ENCODE measurements at places on chromosomes 7 and 10.

GRCh38 chr10:52883996-52884871 is 111.7 kb upstream of the MBL2 start:
- peak; percentile 24 for DNase-seq

- DNase-seq: no peak
Observed at GRCh38 chr10:131832056-131832685, 68.6 kb upstream of the PPP2R2D start.

- DNase-seq: no peak
Observed at GRCh38 chr10:128059266-128059981, 66.8 kb downstream of the MKI67 start.

DNA sequence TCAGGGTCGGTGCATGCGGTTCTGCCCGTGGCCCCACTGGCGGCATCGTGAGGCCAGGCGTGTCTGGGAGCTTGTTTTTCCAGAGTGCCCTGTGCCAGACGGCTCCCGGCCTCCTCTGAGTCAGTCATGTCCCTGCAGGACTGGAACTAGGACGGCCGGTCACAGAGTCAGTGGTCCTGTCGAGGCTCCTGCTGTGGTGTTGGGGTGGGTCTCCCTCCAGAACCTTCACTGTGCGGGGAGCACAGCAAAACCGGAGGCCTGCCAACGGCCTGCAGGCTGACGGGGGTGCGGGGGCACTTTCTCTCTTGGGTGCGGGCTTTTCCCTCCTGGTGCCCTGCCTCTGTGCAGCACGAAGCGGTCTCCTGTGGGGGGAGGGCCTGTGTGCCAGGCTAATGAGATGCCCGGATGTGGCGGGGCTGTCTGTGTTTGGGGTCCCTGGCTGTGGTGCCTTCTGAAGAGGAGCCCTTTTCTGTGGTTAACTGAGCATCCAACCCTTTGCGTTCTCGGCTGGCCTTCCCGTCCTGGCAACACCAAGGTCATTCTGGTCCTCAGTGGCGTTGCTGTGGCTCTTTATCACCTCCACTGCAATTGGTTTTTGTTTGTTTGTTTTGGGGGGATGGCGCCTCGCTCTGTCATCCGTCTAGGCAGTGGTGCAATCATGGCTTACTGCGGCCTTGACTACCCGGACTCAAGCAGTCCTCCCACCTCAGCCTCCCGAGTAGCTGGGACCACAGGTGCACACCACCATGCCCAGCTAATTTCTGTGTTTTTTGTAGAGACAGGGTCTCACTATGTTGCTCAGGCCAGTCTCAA is 8.0 kb downstream of the GET4 start:
- no peak for DNase-seq

DNA sequence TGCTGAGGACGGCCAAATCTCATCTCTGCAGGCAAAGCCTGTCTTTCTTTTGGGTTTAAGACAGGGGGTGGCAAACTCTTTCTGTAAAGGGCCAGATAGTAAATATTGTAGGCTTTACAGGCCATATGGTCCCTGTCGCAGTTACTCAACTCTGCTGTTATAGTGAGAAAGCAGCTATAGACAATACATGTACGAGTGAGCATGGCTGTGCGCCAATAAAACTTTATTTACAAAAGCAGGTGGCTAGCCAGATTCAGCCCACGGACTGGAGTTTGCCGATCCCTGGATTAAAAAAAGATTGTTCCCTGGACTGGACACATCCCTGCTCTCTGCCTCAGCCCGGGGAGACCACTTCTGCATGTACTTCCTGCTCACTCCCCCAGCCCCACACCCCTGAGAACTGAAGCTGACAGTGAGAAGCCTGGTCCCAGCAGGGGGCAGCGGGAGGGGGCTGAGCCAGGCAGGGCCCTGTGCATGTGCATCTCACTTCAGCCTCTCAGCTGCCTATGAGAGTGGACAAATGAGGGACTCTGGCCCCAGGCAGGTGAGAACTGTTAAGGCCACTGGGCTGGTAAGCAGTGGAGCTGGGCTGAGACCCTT is 392.4 kb downstream of the PLXNA4 start:
- DNase-seq: no peak

- DNase-seq: no peak
Observed at GRCh38 chr10:111921821-111922220, 261.7 kb downstream of the GPAM start.

DNA sequence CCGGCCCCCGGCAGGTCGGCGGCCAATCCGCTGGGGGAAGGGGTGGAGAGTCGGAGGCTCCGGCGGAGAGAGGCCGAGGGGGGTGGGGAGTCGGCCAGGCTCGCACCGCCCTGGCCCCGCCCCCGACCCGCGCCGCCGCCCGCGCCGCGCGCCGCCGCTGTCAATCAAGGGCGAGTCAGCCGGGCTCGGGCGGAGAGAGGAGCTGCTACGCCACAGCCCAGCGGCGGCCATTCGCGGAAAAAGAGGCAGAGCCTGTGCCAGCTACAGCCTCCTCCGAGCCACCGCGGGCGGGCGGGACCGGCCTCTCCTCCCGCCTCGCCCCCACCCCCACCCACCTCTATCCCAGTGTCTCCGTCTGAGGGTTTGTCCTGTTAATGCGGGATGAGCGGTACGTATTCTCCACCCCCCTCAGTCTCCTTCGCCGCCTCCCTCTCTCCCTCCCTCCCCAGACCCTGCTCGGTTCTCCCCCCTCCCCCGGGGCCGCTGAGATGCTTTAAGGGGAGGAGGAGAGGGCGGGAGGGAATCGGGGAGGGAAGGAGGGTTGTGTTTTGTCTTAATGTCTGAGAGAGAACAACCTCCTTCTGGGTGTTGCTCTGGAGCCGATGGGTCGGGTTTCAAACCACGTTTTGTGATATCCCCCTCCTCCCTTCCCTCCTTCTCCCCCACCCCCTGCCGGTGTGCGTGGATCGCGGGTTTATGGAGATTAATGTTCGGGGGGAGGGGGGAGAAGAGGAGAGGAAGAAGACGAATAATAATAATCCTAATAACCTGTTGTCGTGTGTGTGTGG is at the start of gene SP4:
Gene SP4, plus strand, starts transcription at position 213 of the 788 bp plus-strand sequence. Its CDS starts 169 bp downstream, at position 382.
- peak; percentile 91 for DNase-seq

DNA sequence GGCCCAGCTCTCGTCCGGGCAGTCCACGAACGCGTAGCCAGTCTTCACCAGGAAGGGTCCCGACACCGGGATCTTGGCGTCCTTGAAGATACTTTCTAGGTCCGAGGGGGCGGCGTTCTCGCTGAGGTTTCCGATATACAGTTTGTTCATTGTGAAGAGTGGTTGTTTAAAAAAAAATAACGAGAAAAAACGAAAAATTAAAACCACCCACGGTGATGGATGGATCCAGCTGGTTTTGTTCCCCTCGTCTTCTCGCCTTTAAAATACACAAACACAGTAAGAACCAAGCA is 385 bp downstream of the IGF2BP3 start:
- no peak for DNase-seq

DNA sequence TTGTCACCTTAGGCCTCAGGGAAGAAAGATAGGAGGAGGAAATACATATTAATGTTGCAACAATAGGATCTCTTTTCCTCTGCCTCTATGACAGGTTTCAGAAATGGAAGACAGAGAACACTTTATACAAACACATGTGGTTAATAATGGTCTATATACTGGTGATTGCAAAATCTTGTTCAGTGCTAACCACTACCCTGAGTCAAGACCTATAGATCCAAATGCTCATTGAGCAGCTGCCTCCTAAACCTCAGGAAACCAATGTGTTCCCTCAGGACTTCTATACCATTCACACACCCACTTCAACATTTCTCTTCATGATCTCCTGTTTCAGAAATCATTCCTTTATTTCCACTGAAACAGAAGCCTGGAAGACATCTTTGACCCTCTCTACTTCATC is 32.5 kb upstream of the VWDE start:
- DNase-seq: no peak

DNA sequence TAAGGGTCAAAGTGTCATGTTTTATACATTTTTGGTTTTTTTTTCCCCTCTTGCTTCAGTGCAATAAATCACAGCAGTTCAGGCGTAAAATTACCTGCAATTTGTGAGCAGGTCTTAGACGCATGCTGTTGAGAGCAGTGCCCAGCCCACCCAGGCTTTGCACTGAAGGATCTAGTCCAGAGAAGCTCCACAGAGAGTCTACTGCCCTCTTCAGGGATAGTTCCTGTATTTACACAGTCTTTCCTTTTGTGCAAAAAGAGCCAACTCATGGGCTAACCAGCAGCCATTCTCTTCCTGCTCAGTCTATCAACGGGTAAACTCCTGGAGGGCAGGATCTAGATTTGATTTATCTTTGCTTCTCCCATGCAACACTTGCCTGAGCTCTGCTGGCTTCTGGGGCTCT is 82.2 kb upstream of the NAMPT start:
- no peak for DNase-seq

- DNase-seq: no peak
Observed at GRCh38 chr10:131162211-131162610, 149.3 kb downstream of the TCERG1L start.

DNA sequence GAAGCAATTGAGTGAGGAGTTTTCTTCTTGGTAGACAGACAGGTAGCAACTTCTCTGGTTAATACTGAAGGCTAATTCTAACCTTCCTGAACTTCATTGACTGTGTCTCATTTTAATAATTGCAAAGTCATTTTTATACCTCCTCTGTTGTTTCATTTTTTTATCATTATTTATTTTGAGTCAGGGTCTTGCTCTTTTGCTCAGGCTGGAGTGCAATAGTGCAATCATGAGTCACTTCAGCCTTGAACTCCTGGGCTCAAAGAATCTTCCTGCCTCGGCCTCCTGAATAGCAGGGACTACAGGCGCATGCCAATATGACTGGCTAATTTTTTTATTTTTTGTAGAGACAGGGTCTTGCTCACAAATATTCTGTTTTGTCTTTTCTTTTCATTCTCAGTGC is 45.4 kb downstream of the APBB1IP start:
- no peak for DNase-seq

GRCh38 chr7:130372402-130373165 is 7.7 kb upstream of the CPA1 start:
- no peak for DNase-seq

- DNase-seq: no peak
Observed at GRCh38 chr10:121990015-121990677, 1.2 kb downstream of the TACC2 start.

GRCh38 chr10:663831-664251 is 25.6 kb downstream of the DIP2C start:
- no peak for DNase-seq

- DNase-seq: no peak
Observed at GRCh38 chr10:26448292-26448691, 10.2 kb downstream of the APBB1IP start.

GRCh38 chr7:6148724-6149360 is 117.7 kb downstream of the ANKRD61 start:
- no peak for DNase-seq

- no peak for DNase-seq
Observed at GRCh38 chr10:103636492-103636891, 143.0 kb downstream of the NEURL1 start.

- no peak for DNase-seq
Observed at GRCh38 chr10:77798940-77799339, 127.6 kb downstream of the DLG5 start.

- no peak for DNase-seq
Observed at GRCh38 chr7:44153948-44154335, 12.8 kb upstream of the MYL7 start.

DNA sequence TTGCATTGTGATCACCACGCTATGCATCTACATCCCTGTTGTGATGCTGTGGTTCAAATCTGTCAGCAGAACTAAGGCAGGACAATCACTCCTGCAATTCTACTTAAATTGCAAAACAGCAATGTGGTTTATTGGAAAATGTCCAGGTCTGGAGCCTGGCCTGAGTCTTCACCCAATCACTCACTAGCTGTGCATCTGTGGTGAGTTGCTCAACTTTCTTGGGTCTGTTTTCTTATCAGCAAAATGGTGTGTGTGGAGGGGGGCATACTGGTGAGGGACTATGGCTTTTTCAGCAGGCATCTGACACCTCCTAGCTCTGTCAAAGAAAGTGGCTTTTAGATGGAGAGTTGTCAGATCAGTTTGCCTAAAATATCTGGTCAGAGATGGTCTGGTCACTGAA is 108.3 kb upstream of the FEZF1 start:
- peak; percentile 21 for DNase-seq

- DNase-seq: no peak
Observed at GRCh38 chr10:102411341-102412255, 7.0 kb downstream of the PSD start.

DNA sequence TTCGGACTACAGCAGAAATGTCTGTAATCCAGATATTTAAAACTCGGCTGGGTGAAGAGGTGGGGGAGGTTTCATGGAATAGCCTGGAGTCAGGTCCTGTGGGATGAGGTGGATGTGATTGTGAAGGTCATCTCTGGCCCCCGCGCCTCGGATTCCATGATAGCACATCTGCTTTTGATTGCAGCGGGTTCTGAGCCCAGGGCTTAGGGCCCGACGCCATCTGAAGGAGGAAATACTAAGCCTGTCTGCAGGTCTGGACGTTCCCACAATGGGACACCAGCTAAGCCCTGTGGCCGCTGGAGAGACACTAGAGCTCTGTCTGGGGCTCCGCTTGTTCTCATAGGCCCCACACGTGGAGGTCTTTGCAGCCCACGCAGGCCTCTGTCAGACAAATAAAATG is 328.7 kb downstream of the CXCL12 start:
- no peak for DNase-seq

DNA sequence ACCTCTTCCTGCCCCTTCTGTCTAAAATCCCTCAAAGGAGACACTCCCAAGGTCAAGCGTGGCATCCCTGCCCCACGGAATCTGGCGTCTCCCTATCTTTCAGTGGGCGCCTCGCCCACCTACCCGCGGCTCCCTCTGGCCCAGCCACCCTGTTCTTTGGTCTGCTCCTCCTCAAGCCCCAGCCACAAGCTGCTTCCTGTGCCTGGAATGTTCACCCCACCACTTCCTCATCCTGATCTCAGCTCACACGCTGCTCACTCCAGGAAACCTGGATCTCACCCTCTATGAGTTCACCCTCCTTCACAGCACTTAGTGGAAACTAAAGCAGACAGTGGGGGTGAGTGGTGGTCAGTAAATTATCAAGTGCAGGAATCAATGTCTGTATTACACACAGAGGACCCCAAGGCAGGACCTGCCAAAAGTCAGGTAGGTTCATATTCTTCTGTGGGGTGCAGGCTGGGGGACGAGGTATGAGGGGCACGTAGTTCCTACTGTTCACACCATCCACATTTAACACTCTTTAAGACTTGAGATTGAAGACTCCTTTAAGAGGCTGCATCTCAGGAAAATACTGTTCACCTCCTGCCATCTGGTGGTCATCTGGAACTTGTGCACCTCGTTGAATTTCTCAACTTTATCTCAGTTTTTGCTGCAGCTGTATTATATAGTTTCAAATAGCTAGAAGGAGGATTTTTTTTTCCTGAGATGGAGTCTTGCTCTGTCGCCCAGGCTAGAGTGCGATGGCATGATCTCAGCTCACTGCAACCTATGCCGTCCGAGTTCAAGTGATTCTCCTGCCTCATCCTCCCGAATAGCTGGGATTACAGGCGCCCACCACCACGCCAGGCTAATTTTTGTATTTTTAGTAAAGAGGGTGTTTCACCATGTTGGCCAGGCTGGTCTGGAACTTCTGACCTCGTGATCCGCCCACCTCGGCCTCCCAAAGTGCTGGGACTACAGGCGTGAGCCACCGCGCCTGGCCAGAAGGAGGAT is 166.6 kb downstream of the ARHGAP21 start:
- peak; percentile 73 for DNase-seq
